ENCODE measurements at places on chromosomes 13 and 19.

DNA sequence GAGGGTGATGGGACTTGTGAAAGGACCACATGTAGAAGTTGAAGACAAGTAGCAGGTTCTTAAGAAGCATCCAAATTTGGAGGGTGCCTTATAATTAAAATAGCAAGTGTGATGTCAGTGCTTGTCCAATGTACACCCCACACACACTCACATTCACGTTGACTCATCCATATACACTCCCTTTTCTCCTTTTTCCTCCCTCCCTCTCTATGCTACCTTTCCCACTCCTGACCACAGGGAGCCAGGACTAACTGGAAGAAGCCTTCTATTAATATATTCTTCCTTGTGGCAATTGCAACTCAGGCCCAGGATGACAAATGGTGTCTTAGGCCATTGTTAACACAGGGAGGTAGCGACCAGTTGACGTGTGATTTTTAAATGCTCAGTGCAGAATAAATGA, 16.3 kb upstream of the GPR183 start:
- no peak for DNase-seq

- no peak for DNase-seq
These were observed 869.0 kb upstream of the PRR20A start for GRCh38 chr13:56271686-56272085.

- no peak for DNase-seq
These were observed 18.7 kb upstream of the AURKC start for GRCh38 chr19:57212109-57212508.

DNA sequence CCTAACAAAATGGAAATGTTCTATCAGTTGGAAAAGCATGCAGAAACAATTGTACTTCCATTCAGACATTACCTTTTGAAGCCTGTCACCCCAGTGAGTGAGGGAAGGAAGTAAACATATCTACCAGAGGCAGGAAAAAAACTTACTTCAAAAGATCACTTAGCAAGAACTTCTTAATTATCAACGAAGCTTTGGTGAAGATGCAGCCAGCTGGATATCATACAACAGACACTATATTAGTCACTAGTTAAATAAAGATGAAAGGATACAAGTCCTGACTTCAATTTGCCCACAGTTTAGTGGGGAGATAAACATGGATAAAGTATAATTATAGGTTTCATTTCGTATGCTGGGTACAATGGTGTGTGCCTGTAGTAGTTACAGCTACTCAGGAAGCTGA, 148.8 kb downstream of the TNFRSF19 start:
- no peak for DNase-seq

- DNase-seq: no peak
These were observed 4.6 kb downstream of the CADM4 start for GRCh38 chr19:43634872-43635560.

GRCh38 chr13:27188239-27188638, 16.6 kb upstream of the USP12 start:
- DNase-seq: no peak

- DNase-seq: peak; percentile 42
These were observed 17.9 kb upstream of the TINCR start for GRCh38 chr19:5585461-5586299.

GRCh38 chr13:44191504-44192171, 182.0 kb upstream of the SERP2 start:
- DNase-seq: peak; percentile 61

DNA sequence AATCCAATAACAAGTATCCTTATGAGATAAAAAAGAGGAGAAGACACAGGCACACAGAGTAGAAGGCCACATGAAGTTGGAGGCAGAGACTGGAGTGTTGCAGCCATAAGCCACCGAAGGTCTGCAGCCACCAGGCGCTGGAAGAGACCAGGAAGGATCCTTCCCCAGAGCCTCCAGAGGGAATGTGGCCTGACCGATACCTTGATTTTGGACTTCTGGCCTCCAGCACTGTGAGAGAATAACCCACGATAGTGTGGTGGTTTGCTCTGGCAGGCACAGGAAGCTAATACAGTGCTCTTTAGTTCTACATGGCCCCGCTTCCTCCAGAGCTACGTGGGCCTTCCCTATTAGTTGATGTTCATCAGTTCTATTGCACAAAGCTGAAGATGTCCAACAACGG, 15.3 kb upstream of the SULT2A1 start:
- no peak for DNase-seq

DNA sequence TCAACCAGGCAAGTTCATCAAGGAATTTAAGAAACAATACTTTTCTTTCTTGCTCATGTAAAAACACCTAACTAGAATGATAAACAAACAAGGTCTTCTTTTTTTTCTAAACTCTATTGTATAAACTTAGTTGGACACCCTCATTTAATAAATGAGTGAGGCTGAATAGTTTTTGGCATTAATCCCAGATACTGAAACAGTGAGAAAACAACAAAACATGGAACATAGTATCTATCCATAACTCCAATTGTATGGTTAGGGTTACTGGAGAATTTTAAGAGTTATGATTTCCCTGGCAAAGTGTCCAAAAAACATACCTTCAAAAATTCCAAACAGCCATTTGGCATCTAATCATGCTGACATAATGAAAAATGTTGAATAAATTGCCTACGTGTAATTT, 5.8 kb upstream of the POMP start:
- no peak for DNase-seq

DNA sequence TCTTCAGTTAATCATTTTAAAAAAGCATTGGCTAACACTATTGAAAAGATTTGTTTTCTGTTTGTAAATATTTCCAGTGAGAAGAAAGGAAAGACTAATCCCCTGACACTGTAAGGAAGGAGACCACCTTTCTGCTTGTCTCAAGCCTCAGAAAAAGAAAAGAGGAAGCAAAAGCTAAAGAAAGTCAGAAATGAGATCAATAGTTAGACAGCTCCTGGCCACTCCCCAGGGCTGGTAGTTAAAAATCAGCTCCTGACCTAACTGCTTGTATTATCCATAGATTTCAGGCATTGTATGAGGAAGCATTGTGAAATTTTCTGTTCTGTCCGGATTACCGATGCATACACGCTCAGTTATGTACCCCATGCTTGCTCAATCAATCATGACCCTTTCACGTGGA, 76.6 kb downstream of the ZNF486 start:
- no peak for DNase-seq

GRCh38 chr19:40800997-40801377, 2.0 kb downstream of the EGLN2 start:
- no peak for DNase-seq

DNA sequence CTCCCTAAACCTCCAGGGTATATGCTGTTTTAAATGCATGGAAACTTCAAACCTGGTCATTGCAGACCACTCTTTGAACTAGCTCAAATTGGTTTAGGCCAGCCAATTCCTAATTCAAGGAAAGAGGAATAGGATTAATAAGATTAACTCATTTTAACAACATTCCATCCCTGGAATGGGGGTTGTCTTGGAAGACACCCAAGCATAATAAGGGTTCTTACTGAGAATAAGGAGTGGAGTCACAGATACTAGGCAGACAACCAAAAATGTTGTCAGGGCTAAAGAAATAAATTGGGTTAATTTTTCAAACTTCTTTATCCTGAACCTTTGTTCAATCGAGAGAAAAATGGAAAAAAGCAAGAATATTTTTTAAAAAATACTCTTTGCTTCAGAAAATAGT, 186.2 kb downstream of the PCDH9 start:
- no peak for DNase-seq

DNA sequence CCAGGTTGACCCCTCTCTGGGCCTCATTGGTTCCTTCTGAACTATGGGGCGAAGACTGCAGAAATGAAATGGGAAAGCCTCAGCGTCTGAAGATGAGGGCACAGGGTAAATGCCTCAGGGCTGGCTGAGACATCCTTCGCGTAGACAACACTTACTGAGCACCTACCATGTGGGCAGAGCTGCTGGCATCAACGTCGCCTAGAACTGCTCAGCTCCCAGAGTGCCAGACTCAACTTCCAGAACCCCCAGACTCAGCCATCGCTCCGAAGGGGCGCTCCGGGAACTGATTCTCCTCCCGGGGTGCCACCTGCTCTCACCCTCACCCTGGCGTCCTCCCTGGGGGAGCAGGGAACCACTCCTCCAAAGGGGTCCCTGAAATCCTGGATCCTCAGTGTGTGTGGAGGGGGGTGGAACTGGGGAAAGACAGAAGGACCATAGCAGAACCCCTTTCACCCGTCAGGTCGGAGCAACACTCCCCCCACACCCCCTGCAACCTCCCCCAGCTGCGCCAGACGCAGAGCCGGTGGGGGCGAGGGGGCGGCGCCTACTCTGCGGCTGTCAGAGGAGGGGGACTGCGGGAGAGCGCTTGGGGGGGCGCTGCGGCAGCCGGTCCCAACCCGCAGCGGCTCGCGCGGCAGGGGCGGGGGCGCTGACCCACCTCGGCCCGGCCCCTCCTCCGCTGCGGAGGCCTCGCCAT, 8.2 kb upstream of the NFIC start:
- DNase-seq: peak; percentile 48

- no peak for DNase-seq
These were observed 14.9 kb upstream of the IGLON5 start for GRCh38 chr19:51296336-51297093.

DNA sequence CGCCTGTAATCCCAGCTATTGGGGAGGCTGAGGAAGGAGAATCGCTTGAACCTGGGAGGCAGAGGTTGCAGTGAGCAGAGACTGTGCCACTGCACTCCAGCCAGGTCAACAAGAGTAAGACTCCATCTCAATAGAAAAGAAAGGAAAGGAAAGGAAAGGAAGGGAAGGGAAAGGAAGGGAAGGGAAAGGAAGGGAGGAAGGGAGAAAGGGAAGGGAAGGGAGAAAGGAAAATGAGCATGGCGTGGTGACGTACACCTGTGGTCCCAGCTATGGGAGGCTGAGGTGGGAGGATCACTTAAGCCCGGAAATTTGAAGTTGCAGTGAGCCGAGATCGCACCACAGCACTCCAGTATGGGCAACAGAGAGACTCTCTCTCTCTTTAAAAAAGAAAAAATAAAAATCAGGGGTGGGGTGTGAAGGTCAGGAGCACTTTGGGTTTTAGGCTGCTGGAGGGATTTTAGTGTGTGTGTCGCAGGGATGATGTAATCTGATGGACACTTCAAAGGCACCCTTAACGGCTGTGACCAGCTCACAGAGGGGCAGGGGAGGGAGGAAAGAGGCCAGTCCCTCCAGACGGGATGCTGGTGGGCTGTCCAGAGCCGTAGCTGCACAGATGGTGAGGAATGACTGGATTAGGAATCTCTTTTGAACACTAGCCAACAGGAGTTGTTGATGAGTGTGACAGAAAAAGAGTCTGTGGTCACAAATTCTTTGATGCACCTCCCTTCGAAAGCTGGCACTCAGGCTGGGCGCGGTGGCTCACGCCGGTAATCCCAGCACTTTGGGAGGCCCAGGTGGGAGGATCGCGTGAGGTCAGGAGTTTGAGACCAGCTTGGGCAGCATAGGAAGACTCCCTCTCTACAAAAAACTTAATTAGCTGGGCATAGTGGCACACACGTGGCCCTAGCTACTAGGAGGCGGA, 27.6 kb downstream of the TMPRSS9 start:
- DNase-seq: no peak

GRCh38 chr19:56266051-56266450, 6.5 kb upstream of the EDDM13 start:
- no peak for DNase-seq

GRCh38 chr13:63942372-63942771, 2526.7 kb upstream of the PCDH20 start:
- DNase-seq: no peak

DNA sequence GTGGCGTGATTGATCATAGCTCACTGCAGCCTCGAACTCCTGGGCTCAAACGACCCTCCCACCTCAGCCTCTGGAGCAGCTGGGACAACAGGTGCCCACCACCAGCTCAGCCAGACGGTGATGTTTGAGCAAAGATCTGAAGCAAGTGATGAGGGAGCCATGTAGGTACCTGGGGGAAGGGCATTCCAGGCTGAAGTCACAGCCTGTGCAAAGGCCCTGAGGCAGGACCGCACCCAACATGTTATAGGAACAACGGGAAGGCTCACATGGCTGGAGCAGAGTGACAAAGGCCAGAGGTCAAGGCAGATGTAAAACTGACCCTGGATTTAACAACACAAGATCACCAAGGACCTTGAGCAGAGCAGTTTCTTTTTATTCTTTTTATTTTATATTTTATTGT, 14.8 kb downstream of the FEM1A start:
- DNase-seq: no peak

DNA sequence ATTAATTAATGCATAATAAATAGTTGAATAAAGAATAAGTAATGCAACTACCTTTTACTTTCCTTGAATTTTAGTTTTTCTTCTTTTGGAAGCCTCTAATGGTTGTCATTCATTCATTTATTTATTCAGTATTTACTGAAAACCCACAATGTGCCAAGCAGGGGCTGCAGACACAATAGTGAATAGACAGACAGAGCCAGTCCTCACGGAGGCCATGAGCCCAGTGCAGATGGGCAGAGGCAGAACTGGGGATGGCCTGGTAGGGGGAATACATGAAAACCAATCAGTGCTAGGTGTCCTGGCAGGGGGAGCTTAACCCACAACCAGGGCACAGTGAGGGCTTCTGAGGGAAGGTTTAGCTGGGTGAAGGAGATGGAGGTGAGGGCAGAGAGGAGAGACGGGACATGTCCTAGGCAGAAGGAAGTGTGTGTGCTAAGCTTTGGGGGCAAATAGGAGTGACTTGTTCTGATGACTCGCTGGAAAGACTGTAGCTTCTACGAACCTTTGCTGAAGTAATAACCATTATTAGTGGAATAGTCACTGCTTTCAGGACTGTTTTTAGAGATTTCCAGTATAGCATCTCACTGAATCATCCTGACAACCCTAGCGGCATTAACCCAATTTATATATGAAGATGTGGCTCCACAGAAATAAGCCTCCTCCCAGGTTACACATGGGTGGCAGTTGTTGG, 55.9 kb downstream of the ERCC5 start:
- no peak for DNase-seq

- no peak for DNase-seq
These were observed 279.9 kb downstream of the FOXO1 start for GRCh38 chr13:40386586-40386985.

DNA sequence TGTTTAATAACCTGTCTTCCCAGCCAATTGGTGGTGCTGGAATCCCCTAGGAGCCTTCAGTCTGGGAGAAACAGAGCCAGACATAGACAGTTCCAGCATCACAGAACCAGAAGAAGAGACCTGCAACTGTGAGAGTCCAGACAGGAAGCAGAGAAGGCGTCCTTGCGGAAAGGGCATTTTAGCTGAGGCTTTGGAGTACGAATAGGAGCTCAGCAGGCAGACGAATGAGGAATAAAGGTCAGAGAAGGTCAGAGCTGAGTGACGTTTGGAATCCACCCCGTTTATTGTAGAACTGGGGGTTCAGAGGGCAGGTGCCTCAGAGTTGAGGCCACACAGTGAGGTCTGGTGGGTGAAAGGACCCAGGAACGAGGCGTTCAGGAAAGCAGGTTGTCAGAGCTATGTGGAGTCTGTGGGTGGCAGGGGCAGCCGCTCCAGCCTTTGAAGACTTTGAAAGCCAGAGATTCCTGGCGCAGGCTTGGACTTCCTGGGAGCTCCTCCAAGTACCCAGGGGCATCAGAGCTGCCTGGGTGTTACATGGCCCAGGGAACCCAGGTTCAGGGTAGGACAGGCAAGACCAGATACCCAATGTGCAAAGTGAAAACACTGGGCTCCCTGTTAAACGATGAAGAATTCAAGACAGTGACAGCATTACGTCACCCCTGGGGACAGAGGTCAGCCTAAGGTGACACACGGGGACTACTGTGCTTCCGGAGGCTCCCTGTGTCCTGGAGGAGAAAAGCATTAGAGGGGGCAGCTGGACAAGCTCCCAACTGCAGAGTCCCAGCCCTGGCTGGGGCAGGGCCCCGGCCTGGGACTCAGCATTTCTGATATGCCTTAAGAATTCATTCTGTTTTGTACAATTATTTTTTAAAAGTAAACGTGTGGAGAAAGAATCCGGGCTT, 5.5 kb downstream of the ARRDC2 start:
- DNase-seq: no peak

GRCh38 chr13:20182231-20182846, 10.4 kb downstream of the GJB2 start:
- DNase-seq: peak; percentile 75

GRCh38 chr13:30394751-30395191, 27.5 kb upstream of the UBE2L5 start:
- DNase-seq: peak; percentile 54

Measured in CD4-positive, alpha-beta T cell treated with Interleukin-12 subunit alpha and Interleukin-12 subunit beta, for 1 hour (primary cell).